ENCODE measurements at places on chromosomes 2 and 18.

GRCh38 chr18:39681061-39681460, 2115.5 kb upstream of the CELF4 start:
- no peak for DNase-seq

GRCh38 chr2:226478109-226478809, 321.4 kb downstream of the IRS1 start:
- DNase-seq: peak; percentile 13

DNA sequence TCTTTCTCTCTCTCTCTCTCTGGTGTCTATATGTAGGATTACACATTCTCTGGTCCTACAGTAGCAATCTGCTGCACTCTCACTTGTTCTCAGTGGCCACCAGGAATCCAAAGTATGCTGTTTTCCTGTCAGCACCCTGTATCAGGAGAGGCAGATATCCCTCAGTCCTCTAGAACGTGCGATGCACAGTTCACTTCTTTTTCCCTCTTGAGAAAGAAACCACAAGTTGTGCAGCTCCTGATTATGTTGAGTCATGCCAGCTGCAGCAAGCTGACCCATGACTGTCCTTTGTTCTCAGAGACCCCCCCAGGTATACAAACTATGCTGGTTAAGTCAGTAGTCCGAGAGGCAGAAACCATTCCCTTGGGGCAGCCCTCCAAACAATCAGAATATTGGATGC, 54.6 kb downstream of the LANCL1 start:
- no peak for DNase-seq

- DNase-seq: no peak
Observed at GRCh38 chr2:23698116-23698693, 228.7 kb downstream of the ATAD2B start.

GRCh38 chr2:227908266-227909054, 37.0 kb downstream of the DAW1 start:
- no peak for DNase-seq

DNA sequence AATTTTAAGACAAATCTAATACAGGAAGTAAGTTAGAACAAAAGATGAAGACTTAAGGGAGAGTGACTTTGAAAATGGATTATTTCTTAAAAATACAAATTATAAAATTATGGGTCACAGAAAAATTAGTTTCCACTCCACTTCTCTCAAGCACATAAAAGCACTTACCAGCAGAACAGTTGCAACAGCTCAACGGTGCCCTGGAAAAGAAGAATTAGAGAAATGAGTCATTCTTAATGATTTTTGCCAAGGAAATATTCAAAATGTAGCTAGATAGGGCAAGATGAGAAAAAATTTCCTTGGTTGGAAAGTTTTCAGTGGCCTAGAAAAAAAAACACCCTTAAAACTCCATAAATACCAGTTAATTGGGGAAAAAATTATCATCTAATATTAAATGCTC, 2185.6 kb upstream of the CELF4 start:
- no peak for DNase-seq

GRCh38 chr18:61690418-61691138, 202.2 kb downstream of the RNF152 start:
- DNase-seq: no peak

DNA sequence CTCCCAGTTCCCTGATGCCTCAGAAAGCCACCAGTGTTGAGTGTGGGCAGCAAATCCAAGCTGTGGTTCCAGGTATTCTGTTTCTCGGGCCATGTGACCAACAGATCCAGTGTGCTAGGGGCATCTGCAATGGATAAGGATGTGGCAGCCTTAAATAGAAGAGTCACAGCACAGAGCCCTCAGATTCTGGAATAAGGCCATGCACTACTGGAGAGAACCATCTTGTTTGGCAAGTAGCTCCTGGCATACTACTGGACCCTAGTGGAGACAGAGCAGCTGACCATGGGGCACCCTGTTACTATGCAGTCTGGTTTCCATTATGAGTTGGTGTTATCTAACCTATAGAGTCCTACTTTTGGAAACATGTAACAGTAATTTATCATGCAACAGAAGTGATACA, 53.3 kb upstream of the ZBTB7C start:
- no peak for DNase-seq

- no peak for DNase-seq
Observed at GRCh38 chr2:238325694-238326093, 5.4 kb downstream of the TRAF3IP1 start.

DNA sequence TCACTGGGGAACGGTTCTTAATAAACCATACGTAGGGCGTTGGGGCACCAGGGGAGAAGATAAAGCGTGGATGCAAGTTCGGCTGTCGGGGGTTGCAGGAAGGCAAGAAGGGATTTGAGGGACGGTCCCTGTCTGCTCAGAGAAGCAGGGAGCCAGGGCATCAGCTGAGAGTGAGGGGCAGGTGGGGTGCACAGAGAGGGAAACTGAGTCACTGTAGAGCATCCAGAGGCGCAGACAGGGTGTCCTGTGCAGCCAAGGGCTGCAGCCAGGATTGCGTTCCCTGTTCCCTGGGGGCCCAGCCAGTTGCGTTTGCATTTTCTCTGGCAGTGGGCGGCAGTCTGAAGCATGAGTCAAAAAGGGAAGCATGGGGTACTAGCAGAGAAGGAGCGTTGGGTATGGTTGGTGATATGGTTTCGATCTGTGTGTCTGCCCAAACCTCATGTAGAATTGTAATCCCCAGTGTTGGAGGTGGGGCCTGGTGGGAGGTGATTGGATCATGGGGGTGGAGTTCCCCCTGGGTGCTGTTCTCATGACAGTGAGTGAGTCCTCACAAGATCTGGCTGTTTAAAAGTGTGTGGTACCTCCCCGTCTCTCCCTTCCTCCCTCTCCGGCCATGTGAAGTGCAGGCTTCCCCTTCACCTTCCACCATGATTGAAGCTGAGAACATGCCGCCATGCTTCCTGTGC, 202.9 kb downstream of the NDUFA10 start:
- no peak for DNase-seq

GRCh38 chr2:163812926-163813520, 77.2 kb upstream of the FIGN start:
- no peak for DNase-seq

Data from heart right ventricle (tissue), 16 donors.